ENCODE measurements at places on chromosomes 16 and 17. TPM values are rescaled to one million over a fixed set of nuclear protein-coding genes. Genes with fewer than 3 reads are reported as not detected.

The PPY gene
- polyA plus RNA-seq: 0.34 TPM

The USP6 gene
- 0.54 TPM for polyA plus RNA-seq

The MT3 gene
- polyA plus RNA-seq: 0.97 TPM

The GLIS2 gene
- 11.5 TPM for polyA plus RNA-seq

The FAHD1 gene
- polyA plus RNA-seq: 49.6 TPM

The OTOP3 gene
- 13.8 TPM for polyA plus RNA-seq

The NOXO1 gene
- polyA plus RNA-seq: 2.8 TPM

The SULT1A1 gene
- polyA plus RNA-seq: 67.5 TPM

The CCL4 gene
- 6.9 TPM for polyA plus RNA-seq

The PNMT gene
- 2.1 TPM for polyA plus RNA-seq

The IL21R gene
- polyA plus RNA-seq: 0.39 TPM

The CD300LF gene
- 2.2 TPM for polyA plus RNA-seq

The TMEM114 gene
- 0.49 TPM for polyA plus RNA-seq

The ADGRG3 gene
- polyA plus RNA-seq: 1.7 TPM

The TBC1D3D gene
- polyA plus RNA-seq: not detected

The SEC14L5 gene
- 0.24 TPM for polyA plus RNA-seq

The OTOA gene
- polyA plus RNA-seq: 0.13 TPM

The GUCY2D gene
- 1.3 TPM for polyA plus RNA-seq

The SLC16A6 gene
- 0.27 TPM for polyA plus RNA-seq

The PTX4 gene
- polyA plus RNA-seq: 0.19 TPM

The FBXW10B gene
- polyA plus RNA-seq: 1.9 TPM

The SEPTIN1 gene
- polyA plus RNA-seq: 5.4 TPM

The CES5A gene
- not detected for polyA plus RNA-seq

The TBL3 gene
- 32.9 TPM for polyA plus RNA-seq

The CYGB gene
- polyA plus RNA-seq: 14.1 TPM

The TM4SF5 gene
- 44.0 TPM for polyA plus RNA-seq

The CMTM4 gene
- 52.1 TPM for polyA plus RNA-seq

The CBFA2T3 gene
- polyA plus RNA-seq: 7.4 TPM

The KRTAP4-5 gene
- polyA plus RNA-seq: not detected

The LRRC36 gene
- polyA plus RNA-seq: 2.5 TPM

The HLF gene
- 1.6 TPM for polyA plus RNA-seq

The CDRT15L2 gene
- not detected for polyA plus RNA-seq

Data from large intestine (tissue), 12 donors.